ENCODE measurements at places on chromosomes 6 and 20. TPM values are rescaled to one million over a fixed set of nuclear protein-coding genes. Genes with fewer than 3 reads are reported as not detected.

ZNF512B gene
- polyA plus RNA-seq: not detected

POM121L2 gene
- not detected for polyA plus RNA-seq

NKAIN2 gene
- not detected for polyA plus RNA-seq

LPA gene
- polyA plus RNA-seq: not detected

RIPPLY2 gene
- not detected for polyA plus RNA-seq

PRKN gene
- polyA plus RNA-seq: 2.8 TPM

SLC22A2 gene
- not detected for polyA plus RNA-seq

PRSS35 gene
- polyA plus RNA-seq: not detected

IL20RA gene
- not detected for polyA plus RNA-seq

EDN3 gene
- polyA plus RNA-seq: not detected

FITM2 gene
- 0.15 TPM for polyA plus RNA-seq

BHLHE23 gene
- polyA plus RNA-seq: not detected

PSORS1C2 gene
- not detected for polyA plus RNA-seq

ABHD16B gene
- polyA plus RNA-seq: 0.34 TPM

IMPG1 gene
- not detected for polyA plus RNA-seq

CRISP2 gene
- not detected for polyA plus RNA-seq

HSPA1A gene
- polyA plus RNA-seq: 22.5 TPM

ATP9A gene
- polyA plus RNA-seq: 1.2 TPM

TRIM15 gene
- polyA plus RNA-seq: not detected

CPNE1 gene
- polyA plus RNA-seq: 445 TPM

ABCF1 gene
- polyA plus RNA-seq: 4.3 TPM

CDKN1A gene
- polyA plus RNA-seq: 3.3 TPM

FAM209B gene
- polyA plus RNA-seq: not detected

FRK gene
- not detected for polyA plus RNA-seq

GTSF1L gene
- polyA plus RNA-seq: not detected

GPLD1 gene
- polyA plus RNA-seq: not detected

NKX2-4 gene
- not detected for polyA plus RNA-seq

TEAD3 gene
- not detected for polyA plus RNA-seq

All from immature natural killer cell (primary cell).